A673 (cell line): ENCODE measurements at places on chromosomes 5 and 9. TPM values are rescaled to one million over a fixed set of nuclear protein-coding genes. Genes with fewer than 3 reads are reported as not detected.

Gene MEGF10
- 0.71 and 0.87 TPM in 2 replicates for total RNA-seq

Gene SOHLH1
- total RNA-seq = not detected in 2 replicates

Gene N4BP3
- 0.66 and 0.73 TPM in 2 replicates for total RNA-seq

Gene RFK
- 19.8 and 22.1 TPM in 2 replicates for total RNA-seq

Gene NRARP
- total RNA-seq = 7.4 and 8.9 TPM in 2 replicates

Gene SLC36A3
- not detected in 2 replicates for total RNA-seq

Gene FLT4
- 8.6 and 10.1 TPM in 2 replicates for total RNA-seq

Gene NR2F1
- 3.0 and 3.5 TPM in 2 replicates for total RNA-seq

Gene SUB1
- 324 and 331 TPM in 2 replicates for total RNA-seq

Gene PRLR
- 0.22 TPM in 1 of 2 replicates, not detected in the other for total RNA-seq
